Epithelial cell of proximal tubule (primary cell): ENCODE measurements at places on chromosomes 7 and 10. TPM values are rescaled to one million over a fixed set of nuclear protein-coding genes. Genes with fewer than 3 reads are reported as not detected.

VWA2 gene
- 0.43 and 1.2 TPM in 2 replicates for total RNA-seq

CLDN12 gene
- total RNA-seq: 25.2 and 53.3 TPM in 2 replicates

PLEKHA1 gene
- 58.5 and 84.6 TPM in 2 replicates for total RNA-seq

WASHC2A gene
- total RNA-seq: 17.2 and 22.2 TPM in 2 replicates

ERVW-1 gene
- total RNA-seq: not detected in 2 replicates

ATG9B gene
- 0.07 and 1.1 TPM in 2 replicates for total RNA-seq

RBM20 gene
- total RNA-seq: 0.07 and 0.46 TPM in 2 replicates

PAPOLB gene
- total RNA-seq: 0.07 TPM in 1 of 2 replicates, not detected in the other

KCND2 gene
- total RNA-seq: 0.07 and 0.12 TPM in 2 replicates

ANXA11 gene
- total RNA-seq: 148 and 153 TPM in 2 replicates

MAGI2 gene
- 0.43 and 0.92 TPM in 2 replicates for total RNA-seq

MSS51 gene
- 0.80 and 1.1 TPM in 2 replicates for total RNA-seq

NPFFR1 gene
- 0.14 TPM in 1 of 2 replicates, not detected in the other for total RNA-seq

NRAP gene
- total RNA-seq: not detected in 2 replicates

CCL26 gene
- total RNA-seq: not detected in 2 replicates

FBXO24 gene
- 0.80 and 1.0 TPM in 2 replicates for total RNA-seq

NPY4R2 gene
- not detected in 2 replicates for total RNA-seq

CALHM1 gene
- total RNA-seq: not detected in 2 replicates

DOCK4 gene
- 10.0 and 10.6 TPM in 2 replicates for total RNA-seq

VDAC2 gene
- 213 and 237 TPM in 2 replicates for total RNA-seq

ST7 gene
- 13.8 and 19.4 TPM in 2 replicates for total RNA-seq

VPS37D gene
- total RNA-seq: 4.1 and 12.2 TPM in 2 replicates

ZPBP gene
- not detected in 2 replicates for total RNA-seq

CLRN3 gene
- total RNA-seq: not detected in 2 replicates

MUC12 gene
- 1.7 TPM in 1 of 2 replicates, not detected in the other for total RNA-seq

DNAJC12 gene
- total RNA-seq: 0.17 and 2.2 TPM in 2 replicates

NEUROD6 gene
- not detected in 2 replicates for total RNA-seq

SPDYE2 gene
- not detected in 2 replicates for total RNA-seq

ANKRD22 gene
- 0.12 and 1.8 TPM in 2 replicates for total RNA-seq

MMD2 gene
- total RNA-seq: not detected in 2 replicates

ASB15 gene
- total RNA-seq: not detected in 2 replicates

NUPR2 gene
- 0.65 and 3.1 TPM in 2 replicates for total RNA-seq

CYP26A1 gene
- total RNA-seq: not detected in 2 replicates

ARID5B gene
- 16.5 and 22.8 TPM in 2 replicates for total RNA-seq

MBL2 gene
- not detected in 2 replicates for total RNA-seq

CDHR3 gene
- total RNA-seq: 0.17 and 0.80 TPM in 2 replicates

BMPER gene
- 0.29 TPM in 2 replicates for total RNA-seq

BTRC gene
- 7.4 and 14.2 TPM in 2 replicates for total RNA-seq
